ENCODE measurements at places on chromosomes 6 and 20. TPM values are rescaled to one million over a fixed set of nuclear protein-coding genes. Genes with fewer than 3 reads are reported as not detected.

The PROKR2 gene
- total RNA-seq: not detected

The ATP6V1G2 gene
- total RNA-seq: 1.8 TPM

The RIN2 gene
- 39.0 TPM for total RNA-seq

The HNF4A gene
- 0.58 TPM for total RNA-seq

The HRH3 gene
- not detected for total RNA-seq

The LY6G5C gene
- total RNA-seq: 2.6 TPM

The GHRH gene
- not detected for total RNA-seq

The RBPJL gene
- not detected for total RNA-seq

The ARHGAP40 gene
- total RNA-seq: 1.8 TPM

The PTCRA gene
- not detected for total RNA-seq

The SIGLEC1 gene
- total RNA-seq: 0.13 TPM

The SH3BGRL2 gene
- total RNA-seq: 27.4 TPM
